Stimulated activated CD4-positive, alpha-beta T cell treated with anti-CD3 and anti-CD28 coated beads, Interleukin-15, amount 100 ng/mL, for 1 hour (primary cell): ENCODE measurements at places on chromosomes 2 and 18.
A peak's percentile ranks its signal among the peaks of the same experiment; 100 is the strongest.

GRCh38 chr2:46490521-46491141 lies 11.3 kb downstream of the TMEM247 start:
- DNase-seq: no peak

GRCh38 chr2:173590276-173590861 lies 235.7 kb downstream of the CDCA7 start:
- no peak for DNase-seq

DNA sequence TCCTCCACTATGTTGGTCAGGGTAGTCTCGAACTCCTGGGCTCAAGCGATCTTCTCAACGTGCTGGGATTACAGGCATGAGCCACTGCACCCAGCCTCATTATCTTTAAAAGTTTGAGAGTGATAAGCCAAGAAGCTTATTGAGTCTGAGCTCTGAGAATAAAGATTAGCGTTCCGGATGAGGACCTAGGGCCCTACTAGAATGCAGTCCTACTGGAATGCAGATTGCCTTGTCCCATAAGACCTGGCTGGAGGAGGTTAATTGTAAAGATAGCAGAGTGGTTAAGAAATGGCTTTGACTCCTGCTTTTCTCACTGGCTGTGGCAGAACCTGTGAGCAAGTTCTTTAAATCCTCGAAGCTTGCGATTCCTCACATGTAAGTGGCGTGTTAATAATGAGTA lies 4.0 kb downstream of the VWA3B start:
- no peak for DNase-seq

DNA sequence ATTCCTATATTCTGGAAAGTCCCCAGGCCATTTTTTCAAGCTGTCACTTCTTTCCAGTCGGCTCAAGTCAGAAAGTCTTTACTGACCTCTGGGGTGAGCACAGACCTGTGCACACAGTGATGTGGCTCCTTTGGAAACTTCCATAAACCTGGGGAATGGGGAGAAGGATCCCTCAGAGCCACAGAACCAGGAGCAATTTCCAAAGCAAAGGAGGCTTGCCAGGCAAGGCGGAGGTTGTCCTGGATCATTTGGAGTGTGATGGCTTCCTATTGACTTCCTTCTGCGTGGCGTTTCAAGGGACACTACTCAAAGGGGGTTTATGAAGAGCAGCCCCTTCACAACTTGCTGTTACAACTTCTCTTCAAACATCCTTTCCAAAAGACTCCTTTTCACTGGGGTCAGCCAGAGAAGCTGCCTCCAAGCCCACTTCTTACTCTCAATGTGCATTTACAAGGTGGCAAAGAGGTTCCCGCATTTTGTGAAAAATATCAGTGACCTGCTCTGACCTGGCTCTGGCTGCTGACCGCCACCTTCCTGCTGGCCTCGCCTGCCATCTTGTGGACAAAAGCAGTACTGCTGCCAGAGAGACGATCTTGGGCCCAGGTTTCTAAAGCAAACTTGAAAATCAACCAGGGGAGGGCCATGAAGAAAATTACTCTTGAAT lies 18.2 kb upstream of the TMEM247 start:
- DNase-seq: peak; percentile 39

DNA sequence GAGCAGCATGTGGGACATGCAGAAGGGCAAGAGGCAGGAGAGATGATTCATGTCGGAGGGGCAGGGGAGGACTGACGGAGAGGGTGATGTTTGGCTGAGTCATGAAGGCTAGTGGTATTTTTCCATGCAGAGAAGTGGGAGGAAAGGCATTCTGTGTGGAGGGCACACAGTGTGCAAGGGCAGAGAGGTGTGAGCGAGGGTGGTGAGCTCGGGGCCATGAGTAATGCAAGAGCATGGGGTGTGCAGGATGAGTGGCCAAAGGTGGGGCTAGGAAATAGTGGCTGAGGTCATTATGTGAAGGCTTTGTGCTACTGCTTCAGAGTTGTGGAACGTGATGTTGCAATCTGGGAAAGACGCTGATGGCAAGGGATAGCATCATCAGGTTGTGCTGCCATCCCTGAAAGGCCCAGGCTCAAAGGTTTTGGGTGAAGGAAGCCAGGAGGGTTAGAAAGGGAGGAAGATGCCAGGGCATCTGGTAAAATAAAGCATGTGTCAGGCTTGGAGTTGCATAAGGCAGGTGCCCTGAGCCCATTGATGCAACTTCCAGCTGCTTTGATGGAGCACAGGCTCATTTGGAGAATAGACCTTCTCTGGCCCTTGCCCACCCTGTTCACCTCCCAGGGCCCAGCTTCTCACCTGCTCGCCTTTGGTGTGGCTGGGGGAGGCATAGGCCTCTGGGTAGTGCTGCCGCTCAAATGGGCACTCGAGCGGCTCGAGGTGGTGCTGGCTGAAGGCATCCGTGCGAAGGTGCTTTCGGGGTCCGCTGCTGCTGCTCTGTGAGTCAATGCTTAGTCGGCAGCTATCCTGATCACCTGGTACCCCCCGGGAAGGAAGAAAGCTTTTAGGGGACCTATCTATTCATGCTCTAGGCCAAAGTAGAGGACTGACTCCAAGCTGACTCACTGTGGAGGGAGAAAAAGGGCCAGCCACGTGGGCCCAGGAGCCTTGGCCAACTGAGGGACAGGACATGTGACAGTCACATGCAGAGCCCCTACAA lies 37.5 kb downstream of the PAX8 start:
- no peak for DNase-seq

DNA sequence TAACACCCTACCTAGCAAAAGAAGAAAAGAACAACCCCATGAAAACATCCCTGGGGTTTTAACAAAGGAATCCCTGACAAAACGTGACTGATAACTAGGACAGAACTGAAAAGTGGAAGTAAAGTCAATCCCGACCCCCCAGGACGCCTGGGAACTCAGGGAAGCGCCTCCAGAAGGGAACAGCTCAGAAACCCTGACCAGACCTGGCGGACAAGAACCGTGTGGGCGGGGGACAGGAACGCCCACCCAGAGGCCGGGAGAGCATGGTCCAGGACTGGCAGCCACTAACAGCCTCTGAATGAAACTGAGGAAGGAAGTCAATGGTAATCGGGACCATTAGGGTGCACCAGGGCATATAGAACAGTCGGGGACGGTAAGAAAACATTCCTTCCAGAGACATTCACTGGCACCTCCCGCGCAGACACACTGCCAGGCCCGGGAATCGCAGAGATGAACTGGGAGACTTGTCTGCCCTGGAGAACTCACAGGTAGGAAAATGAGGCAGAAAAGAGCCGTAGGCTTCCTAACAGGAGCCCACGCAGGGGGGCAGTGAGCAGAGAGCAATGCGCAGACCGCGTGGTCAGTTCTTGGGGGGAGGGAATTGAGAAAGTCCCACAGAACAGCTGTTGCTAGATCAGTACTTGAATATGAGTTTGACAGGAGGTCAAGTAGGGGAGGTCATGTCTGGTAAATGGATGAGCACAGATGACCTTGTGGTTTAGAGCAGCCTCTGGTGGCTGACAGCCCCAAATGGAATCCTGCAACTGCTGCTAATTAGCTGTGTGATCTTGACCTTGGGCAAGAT lies 1.3 kb upstream of the TBC1D8 start:
- DNase-seq: no peak

DNA sequence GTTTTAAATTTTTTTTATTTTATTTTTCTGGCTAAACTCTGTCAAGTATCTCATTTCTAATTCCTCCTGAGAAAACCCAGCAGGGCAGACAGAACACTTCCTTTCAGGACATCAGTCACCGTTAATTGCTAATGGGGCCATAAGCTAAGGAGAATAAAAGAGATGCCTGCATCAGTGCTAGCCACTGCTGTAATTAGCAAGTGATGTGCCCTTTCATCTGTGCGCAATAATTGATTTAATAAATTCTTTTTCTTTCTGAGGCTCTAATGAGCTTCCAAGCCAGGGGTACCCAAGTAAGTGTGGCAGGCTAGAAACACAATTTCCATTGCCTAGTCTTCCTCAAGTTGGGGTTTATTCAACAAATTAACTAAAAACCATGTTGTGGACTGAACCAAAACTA lies 65.5 kb downstream of the SLC9A4 start:
- no peak for DNase-seq

DNA sequence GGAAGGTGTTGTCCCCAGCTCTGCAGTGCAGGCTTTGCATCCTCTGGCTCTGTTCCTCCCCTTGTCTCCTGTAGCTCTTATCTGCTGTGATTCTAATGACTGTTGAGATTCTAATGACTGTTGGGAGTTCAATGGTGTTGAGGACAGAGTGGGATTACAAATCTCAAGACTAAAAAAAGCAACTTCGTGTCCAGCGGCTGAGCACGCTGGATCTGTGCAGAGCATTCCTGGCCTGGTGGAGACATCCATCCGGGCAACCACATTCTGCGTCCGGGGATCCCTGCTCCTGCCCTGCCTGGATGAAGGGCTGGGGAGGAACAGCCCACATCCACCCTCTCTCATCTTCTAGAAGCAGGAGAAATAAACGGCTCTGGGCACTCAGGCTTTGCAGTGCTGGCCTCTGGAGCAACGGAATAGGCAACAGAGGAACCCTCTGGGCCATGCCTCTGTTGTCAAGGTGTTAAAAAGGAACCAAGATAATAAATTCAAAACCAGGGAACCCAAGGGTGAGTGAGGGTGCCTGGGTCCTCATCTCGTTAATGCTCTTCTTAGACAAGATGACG lies 106.7 kb upstream of the ASB18 start:
- DNase-seq: no peak

- DNase-seq: no peak
Observed at GRCh38 chr2:32865399-32866068, 81.2 kb upstream of the LTBP1 start.

GRCh38 chr2:47504174-47504810 lies 101.3 kb downstream of the MSH2 start:
- DNase-seq: no peak

- no peak for DNase-seq
Observed at GRCh38 chr2:55459714-55460274, 40.1 kb upstream of the CCDC88A start.

DNA sequence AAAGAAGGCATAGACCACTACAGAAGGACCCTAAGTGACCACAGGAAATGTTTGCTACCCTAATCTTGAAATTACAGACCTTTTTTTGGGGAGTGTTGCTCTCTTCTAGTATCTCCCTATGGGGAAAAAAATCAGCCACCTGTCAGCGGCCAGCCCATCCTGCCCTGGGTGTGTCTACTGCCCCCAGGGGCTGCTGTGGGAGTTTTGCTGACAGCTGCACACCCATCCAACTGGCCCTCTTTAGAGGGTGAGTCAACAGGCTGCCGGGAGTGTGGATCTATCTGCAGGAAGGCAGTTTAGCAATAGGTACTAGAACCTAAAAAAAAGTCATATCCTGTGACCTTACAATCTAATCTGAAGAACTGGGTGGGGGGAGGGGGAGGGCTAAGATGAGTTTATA lies 796 bp upstream of the DYSF start:
- DNase-seq: no peak

DNA sequence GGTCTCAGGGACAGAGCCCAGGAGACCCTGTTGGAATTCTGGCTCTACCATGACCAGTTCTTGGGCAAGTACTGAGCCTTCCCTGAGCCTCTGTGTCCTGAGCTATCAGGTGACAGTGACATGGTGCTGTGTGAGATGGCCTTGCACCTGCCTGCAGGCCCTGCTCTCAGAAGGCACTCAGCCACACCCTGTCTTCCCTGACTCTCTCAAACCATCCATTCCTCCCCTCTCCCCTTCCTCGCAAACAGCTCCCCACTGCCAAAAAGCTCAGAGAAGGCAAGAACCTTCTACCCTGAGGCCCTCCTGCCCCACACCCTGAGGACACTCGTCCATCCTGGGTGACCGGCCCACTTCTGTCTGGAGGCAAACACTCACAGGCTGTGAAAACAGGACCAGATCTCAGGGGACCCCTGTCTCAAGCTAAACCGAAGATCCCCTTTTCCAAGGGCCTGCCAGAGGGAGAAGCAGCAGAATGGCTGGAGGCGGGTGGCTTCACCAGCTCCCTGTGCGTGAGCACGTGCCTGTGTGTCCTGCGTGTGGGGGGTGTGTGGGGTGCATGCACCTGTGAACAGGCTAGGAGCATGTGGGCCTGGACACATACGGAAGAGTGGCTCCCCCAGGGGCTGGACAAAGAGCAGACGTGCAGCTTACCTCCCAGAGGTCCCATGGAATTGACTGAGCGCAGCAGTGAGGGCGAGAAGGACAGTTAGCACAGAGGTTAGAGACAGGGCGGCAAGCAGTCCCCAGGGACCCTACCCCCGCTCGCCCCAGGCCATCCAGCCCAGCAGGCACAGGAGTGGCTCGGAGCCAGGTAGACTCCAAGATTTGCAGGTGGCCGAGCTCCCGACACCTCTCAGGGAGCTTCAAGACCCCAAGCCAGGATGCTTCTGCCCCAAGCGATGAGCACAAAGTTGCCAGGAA lies 53.9 kb downstream of the BIN1 start:
- DNase-seq: no peak

DNA sequence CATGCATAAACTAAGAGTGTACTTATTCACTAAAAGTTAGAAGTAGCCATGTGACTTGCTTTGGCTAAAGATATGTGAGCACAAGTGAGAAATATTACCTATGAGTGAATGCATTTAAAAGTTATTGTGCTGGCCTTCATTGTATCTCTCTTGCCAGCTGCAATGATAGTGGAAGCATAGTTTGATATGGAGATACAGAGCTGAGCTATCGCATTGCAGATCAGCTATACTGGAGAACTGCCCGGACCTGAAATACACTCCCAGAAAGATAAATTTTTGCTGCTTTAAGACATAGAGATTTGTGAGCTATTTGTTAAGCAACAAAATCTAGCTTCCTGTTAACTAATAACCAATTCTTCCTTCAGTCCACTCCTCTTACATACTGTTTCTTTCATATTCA lies 571.1 kb downstream of the CPS1 start:
- DNase-seq: no peak

GRCh38 chr2:174524527-174524926 lies 37.7 kb upstream of the GPR155 start:
- DNase-seq: no peak

DNA sequence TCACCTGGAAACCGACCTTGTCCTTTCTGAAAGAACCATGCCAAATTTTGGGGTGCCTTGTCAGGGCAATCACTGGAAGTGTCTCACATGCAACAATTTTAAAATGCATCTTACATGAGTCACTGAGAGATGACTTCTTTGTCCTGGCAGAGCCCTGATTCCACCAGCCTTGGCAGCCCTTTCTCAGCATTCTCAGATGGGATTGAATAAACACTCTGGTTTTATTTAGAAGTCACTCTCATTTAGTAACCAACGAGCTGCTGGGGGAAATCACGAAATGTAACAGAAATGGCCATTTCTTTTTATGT lies 3.8 kb upstream of the ATP8B1 start:
- DNase-seq: no peak

GRCh38 chr2:216119986-216120385 lies 10.8 kb downstream of the XRCC5 start:
- DNase-seq: no peak

DNA sequence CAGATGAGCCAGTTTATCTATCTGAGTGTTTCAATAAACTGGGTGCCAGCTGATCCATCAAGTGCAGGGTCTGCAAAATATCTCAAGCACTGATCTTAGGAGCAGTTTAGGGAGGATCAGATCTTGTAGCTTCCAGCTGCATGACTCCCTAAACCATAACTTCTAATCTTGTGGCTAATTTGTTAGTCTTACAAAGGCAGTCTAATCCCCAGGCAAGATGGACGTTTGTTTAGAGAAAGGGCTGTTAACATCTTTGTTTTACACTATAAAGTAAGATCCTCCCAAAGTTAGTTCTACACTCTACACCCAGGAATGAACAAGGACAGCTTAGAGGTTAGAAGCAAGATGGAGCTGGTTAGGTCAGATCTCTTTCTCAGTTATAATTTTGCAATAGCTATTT lies 28.7 kb upstream of the HNMT start:
- DNase-seq: no peak

GRCh38 chr2:233473386-233473791 lies 93.2 kb downstream of the USP40 start:
- DNase-seq: no peak

- DNase-seq: no peak
Observed at GRCh38 chr18:2963048-2963447, 49.9 kb downstream of the LPIN2 start.

- no peak for DNase-seq
Observed at GRCh38 chr2:213017404-213017803, 134.0 kb downstream of the IKZF2 start.
